Right ventricle myocardium superior (tissue), 1 donor: ENCODE measurements at places on chromosomes 3 and 15.

- no peak for DNase-seq
Observed at GRCh38 chr15:46644501-46645481, 1010.0 kb downstream of the SQOR start.

- DNase-seq = no peak
Observed at GRCh38 chr15:67043939-67044771, 21.2 kb upstream of the SMAD3 start.

DNA sequence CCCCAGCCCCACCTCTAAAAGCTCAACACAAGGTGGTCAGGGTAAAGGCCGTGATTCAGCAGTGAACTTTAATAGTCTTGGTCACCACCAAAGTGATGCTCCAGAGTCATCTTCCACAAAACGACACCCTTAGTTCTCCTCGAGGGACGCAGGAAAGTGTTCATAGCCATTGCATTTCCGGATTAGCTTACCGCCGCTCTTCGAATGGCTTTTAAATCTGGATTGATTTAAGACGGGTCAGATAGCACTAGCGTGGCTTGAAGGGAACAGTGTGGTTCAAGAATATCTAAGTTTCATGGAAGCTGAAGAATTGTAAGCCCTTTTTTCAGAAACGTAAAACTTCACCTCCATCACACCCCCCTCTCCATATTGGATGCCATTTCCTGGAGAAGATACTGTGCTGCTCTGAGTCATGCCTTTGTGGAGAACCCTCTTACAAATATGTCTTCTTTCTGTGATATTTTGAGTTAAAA, 829 bp downstream of the RNF7 start:
- DNase-seq = no peak

GRCh38 chr15:68653801-68654200, 75.0 kb downstream of the CORO2B start:
- DNase-seq = no peak

DNA sequence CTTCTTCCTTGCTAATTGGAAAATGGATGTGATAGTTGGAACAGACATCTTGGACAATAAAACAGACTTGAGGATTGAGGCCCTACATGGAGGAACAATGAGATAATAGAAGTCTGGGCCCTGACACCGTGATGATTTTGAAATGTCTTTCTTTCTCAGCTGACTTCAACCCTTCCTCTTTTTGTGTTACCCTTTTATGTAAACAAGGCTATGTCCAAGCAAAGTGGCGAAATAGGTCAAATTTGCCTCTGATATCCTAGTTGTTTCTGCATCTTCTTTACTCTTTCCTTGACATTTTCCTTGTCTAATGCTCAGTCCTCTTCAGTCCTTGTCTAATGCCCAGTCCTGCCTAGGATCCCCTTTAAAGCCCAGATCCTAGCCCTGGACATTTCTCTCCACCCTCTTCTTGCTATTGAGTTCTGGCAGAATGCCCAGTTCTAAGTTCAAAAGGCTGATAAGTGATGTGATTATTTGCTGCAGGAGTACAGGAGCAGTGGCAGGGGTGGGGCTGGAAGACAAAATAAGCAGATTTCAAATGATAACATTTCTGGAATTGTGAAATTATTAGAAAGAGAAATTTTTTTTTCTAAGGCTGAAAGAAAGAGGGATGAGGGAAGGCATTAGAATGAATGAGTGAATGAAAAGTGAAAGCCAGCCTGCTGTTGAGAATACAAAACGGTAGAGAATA, 6.5 kb upstream of the VPS8 start:
- DNase-seq = no peak

DNA sequence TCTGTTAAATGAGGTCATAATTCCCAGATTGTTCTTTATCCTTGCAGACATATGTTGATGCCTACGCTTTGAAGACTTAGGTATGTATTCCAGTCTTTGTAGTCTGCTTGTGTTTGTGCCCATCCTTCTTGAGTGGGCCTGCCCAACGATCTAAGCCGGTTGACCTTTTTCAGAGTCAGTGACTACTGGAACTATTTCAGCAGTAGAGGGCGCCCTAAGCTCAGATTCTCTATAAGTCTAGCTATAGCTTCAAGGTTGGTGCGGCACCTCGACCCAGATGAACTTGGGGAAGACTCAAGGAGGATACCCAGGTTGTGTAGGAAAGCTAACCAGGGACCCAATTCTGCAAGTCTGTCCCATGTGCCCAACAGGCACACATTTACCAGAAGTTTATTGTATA, 228.8 kb upstream of the PPP2R3A start:
- DNase-seq = no peak

GRCh38 chr3:169278667-169279066, 384.8 kb downstream of the MECOM start:
- no peak for DNase-seq

GRCh38 chr15:72685301-72685924, 569 bp downstream of the HIGD2B start:
- DNase-seq = no peak

DNA sequence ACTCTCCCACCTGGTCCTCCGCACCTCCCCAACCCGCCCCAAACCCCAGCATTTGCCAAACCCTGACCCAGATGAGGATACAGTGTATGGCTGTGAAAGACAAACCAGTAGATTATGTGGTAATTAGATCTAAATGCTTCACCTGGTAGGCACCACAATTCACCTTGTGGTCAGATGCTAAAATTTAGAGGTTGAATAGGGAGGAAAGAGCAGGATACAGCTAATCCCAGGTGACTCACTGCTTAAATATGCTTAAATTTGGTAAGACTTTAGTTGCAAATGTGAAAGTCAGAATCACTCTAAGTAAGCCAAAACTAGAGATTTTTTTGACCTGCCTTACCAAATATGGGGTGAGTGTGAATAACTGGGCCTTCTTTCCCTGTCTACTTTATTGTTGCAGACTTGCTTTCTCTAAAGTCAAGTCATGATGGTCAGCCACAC, 105.5 kb downstream of the MME start:
- DNase-seq = no peak

DNA sequence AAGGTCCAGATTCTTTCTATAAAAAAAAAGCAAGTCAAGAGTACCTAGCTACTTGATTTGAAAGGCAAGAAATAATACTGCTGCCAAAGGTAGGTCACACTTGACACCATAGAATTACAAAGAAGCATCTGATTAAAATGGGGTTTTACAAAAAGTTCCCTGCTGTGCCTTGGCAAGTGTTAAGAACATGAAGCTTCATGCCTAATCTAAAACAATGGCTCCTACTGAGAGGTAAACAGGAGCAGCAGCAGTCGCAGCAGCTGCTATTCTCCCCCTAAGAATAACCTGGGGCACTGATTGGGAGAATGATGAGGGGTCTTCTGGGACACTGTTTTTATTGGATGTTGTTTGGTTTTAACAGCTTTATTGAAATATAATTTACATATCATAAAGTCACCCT, 14.1 kb downstream of the UBP1 start:
- DNase-seq = no peak

- DNase-seq = no peak
Observed at GRCh38 chr3:197508051-197508451, 47.7 kb downstream of the BDH1 start.

DNA sequence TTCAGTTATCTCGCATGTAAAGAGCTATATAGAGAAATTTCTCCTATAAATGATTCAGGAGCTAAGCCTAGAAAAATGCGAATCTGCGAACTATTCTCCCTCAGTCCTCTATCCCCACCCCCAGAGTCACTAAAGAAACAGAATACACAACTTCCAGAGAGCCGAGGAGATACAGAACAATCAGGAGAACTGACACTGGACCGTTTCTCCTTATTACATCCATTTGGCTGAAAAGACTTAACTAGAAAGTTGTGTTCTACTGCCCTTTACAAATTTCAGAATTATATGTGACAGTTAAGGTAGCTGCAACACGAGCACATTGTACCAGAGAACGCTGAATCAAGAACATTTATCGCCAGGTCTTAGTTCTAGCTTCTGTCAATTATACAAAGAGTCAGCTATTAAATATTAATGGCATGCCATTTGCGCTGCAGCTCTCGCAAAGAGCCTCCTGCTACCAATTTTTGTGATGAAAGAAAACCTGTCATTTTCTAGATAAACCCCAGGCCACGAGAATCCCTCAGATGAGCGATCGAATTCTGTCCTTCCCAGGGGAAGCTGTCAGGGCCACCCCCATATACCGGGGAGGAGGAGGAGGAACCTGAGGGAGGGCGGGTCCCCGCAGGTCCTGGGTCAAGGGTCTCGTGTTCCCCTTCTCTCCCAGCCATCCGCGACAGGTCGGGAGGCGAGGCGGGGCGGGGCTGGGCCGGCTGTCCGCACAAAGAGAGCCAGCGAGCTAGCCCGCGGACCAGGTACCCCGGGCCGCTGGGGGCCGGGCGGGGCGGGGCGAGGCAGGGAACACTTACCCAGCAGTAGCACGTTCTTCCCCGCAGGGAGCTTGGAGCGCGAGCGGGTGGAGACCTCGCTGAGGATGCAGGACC, 878 bp downstream of the DYNC1LI1 start:
- peak; percentile 74 for DNase-seq
